ENCODE measurements at places on chromosomes 16 and 17. TPM values are rescaled to one million over a fixed set of nuclear protein-coding genes. Genes with fewer than 3 reads are reported as not detected.

Gene TLK2
- total RNA-seq: 46.8 TPM

Gene MMP2
- total RNA-seq: 0.44 TPM

DNA sequence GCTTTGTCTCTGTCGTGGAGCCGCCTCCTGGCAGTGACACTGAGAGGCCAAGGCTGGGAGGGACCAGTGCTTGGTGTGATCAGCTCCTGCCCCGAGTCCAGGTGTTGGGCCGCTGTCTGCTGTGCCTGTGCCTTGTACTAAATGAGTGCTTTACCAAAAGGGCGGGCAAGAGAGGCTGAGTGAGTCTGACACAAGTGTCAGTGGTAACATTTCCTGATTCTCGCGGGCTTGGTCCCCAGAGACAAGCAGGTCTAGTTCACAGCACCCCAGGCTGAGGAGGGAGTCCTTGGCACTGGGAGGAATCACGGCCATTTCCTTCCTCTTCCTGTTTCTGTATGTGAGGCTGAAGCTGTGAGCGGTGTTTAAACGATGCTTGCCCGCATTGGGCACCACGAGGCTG lies 30.2 kb downstream of the PLD6 start:
- DNase-seq: no peak

DNA sequence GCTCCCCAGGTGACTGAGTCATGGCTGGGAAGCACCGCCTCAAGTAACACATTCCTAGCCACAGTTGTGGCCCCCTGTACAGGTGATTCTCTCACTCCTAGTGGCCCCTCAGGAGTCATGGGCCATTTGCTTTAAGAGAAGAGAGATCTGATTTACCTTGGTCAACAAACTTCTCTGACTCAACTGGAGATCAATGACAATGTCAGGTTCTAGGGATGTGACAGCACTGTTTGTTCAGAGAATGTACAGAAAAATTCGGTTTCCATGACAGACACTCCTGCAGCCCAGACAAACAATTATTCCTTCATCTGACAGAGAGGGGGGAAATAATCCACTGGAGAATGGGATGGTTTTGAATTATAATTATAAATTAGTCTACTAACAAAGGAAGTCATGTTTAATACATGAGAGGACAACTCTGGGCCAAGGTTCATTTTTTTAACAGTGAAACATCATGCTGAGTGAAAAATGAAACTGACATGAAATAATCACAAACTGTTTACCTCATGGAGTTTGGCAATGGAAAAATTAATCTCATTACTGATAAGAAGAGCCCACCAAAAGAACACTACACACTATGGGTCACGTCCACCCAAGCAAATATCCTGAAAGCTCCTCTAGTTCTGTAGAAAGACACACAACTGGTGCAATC lies 9.7 kb downstream of the ERN1 start:
- DNase-seq: no peak

DNA sequence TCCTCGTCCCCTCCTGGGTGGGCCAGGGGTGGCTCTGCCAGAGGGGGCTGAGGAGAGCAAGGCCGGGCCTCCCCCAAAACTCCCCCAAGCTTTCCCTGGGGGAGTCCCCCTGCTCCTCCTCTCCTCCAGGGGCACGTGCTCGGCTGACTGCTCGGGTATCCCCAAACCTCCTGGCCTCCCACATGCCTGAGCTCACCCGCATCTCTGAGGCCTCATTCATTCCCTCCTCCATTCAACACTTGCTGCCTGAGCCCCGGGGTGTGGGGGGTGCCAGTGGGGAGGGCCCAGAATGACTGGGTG lies 83.1 kb downstream of the RTN4RL1 start:
- no peak for DNase-seq

DNA sequence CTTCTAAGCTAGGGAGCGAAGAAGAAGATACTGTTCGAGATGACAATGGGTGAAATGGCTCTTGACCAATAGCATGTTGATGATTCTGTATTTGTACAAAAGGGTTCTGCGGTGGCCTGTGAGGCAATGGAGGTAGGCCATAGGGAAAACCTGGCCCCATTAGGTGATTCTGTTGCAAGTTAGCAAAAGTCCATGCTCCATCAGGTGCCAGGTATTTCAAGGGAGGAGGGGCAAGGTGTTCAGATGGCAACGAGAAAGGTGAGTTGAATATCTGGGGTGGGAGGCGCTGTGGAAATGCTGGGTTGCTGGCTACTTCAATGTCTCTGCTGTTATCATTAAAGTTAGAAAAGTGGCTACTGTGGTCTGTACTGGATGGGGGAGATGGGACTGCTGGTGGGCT lies 62.8 kb downstream of the CACNG1 start:
- no peak for DNase-seq

DNA sequence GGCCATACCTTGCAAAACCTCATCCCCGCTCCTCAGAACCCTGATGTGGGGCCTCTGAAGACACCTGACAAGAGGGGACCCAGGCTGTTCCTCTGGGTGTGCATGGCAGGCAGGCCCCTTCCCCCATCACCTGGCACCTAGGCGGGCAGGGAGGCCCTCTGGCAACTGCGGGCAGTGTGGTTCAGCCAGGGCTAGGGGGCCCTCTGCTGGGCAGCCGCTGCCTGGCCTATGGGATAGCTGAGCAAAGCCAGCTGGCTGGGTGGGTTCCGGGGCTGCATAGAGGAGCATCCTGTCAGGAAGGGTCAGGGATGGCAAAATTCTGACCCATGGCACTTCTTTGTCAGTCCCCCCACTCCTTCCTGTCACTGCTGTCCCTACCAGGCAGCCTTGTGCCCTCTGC lies 228.7 kb upstream of the ASIC2 start:
- no peak for DNase-seq

Data from T-cell (primary cell).